ENCODE measurements at places on chromosomes 6 and 20.
A peak's percentile ranks its signal among the peaks of the same experiment; 100 is the strongest.

DNA sequence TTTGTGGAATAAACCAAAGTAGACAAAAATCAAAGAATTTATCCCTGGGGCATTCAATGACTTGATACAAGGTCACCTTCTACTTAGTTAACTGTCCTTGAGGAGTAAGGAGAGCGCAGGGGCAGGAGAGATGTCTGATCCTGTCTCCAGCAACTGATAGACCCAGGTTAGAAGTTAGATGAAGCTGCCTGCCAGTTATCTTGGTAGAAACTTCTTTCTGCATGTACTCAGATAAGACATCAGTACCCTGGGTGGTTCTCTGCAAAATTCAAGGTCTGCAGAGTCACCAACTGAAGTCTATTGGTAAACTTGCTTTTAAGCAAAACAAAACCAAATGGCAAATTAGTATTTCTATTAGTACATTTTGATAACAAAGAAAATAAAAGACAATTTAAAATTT is 2.7 kb downstream of the SGK1 start:
- DNase-seq = no peak

DNA sequence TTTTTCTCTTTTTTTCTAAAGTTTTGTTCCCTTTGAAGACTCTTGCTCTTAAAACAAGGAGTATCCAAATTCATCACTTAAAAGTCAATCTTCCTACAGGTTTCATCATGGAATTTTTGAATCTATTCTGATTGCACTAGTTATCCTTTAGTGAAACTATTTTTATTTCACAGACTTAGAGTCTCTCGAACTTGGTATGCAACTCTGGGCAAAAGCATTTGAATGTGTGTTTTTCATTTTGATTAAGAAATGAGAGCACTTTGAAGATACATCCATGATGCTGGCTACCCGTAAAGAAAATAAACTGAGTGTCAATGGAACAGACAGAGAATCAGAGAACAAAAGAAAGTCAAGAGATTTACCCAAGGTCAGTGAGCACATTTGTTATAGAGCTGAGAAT is 586.5 kb downstream of the EPM2A start:
- no peak for DNase-seq

GRCh38 chr6:25519856-25520255 is 132.2 kb upstream of the SCGN start:
- no peak for DNase-seq

- DNase-seq = peak; percentile 64
These were observed at the start of gene PHF1 for GRCh38 chr6:33410711-33411631. TSS of gene PHF1 (plus strand) at chr6:33411014. CDS start at chr6:33412264, 1,250 bp downstream.

GRCh38 chr20:60584221-60584620 is 626.0 kb downstream of the CDH26 start:
- DNase-seq = no peak

DNA sequence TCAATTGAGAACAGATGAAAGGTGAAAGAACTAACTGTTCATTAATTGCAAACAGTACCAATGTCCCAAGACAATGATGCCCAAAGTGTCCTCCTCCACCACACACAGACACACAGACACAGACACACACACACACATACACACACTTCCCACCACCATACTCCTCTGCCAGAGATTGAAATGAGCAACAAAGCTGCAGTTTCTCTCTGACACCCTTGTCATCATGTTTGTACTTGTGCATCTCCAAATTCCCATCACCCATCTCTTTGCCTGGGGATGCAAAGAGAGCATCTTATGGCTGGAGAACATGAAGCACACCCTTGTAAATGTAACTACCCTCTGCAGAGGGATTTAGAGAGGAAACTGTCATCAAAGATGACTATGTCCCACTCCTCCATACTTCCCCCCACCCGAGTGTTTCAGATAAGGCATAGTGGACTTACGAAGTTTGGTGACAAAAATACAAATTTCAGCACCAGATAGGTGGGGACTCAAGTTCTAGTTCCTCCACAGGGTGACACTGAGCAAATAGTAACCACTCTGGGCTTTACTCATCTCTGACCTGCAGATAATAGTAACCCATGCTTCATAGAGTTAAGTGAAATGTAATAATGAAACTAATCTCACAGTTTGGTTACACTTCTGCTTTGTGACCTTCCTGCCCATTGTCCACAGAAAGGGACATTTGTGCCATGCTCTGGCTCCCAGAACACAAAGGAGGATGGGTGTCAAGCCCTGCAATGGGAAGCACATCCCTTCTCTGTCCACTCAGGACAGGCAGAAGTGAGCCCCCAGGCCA is 8.7 kb downstream of the MAFB start:
- DNase-seq = no peak

DNA sequence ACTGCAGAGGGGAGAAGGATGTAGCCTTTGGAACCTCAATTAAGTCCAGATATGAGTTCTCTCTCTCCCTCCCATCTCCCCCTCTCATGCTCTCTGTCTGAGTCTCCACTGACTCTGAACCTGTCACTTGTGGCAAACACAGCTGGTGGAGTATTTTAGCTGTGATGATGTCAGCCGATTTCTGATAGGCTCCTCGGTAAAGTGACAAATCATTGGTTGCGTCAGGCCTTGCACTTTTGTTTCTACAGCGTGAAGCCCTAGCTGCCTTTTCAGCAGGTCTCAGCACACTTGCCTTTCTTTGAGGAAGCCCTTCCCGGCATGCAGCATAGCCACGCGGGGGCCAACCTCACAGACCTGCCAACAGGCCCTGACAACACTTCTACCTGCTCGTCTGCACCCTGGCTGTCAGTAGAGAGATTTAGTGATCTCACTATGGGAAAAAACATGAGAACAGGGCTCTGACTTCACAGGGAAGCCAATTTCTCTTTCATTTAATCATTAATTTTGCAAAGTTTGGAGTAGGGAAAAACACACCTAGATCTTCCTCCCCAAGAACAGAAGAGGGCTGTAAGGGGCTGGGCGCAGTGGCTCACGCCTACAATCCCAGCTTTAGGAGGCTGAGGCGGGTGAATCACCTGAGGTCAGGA is 84.4 kb downstream of the GMPR start:
- no peak for DNase-seq

GRCh38 chr20:31572701-31573554 is 32.2 kb upstream of the ID1 start:
- peak; percentile 97 for DNase-seq

DNA sequence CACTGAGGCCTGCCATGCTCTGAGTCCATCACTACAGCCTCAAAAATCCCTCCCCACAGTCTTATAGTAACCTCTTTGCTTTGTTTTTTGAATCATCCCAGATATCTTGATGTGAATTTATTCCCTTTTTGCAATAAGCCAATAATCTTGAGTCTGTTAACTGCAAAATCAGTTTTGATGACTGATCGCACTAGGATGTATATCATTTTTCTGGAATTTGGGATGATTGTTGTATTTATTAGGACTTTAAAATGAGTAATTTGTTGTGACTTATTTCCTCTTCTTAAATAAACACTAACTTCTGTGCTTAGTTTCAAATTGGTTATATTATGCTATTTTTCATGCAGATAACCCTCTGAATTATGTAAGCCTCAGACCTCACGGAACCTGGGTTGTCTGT is 5.6 kb downstream of the CST4 start:
- no peak for DNase-seq
